ENCODE measurements at places on chromosomes 2 and 18.

- no peak for DNase-seq
Measured at GRCh38 chr2:20668871-20669475, 2.0 kb downstream of the GDF7 start.

DNA sequence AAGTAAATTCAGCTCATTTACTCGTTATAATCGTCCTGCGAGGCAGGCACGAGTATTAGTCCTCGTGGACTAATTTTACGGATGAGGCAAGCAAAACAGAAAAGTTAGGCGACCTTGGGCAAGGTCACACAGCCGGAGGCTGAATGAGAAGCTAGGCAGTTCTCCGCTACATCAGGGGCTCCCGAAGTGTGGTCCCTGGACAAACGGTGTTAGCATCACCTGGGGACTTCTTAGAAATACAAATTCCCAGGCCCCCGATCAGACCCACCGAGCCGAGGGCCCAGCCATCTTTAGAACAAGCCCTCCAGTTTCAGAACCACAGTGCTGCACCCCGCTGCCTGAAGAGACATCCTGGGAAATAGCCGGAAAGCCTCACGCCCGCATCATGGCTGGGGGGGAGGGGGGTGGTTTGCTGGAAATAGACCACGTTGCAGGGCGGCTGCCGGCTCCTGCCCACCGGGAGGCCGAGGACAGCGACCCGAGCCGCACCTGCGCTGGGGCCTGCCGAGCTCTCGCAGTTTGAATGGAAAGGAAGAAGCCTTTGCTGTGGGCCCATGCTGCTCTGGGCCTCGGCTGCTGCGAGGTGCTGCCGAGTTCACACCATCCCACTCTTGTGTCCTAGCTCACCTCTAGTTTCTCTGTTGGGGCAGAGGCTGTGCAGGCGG, 72.2 kb downstream of the TFCP2L1 start:
- DNase-seq = no peak

GRCh38 chr2:169495310-169495928, 14.1 kb upstream of the KLHL41 start:
- no peak for DNase-seq

- DNase-seq = no peak
Measured at GRCh38 chr2:197235711-197236110, 74.9 kb downstream of the ANKRD44 start.

DNA sequence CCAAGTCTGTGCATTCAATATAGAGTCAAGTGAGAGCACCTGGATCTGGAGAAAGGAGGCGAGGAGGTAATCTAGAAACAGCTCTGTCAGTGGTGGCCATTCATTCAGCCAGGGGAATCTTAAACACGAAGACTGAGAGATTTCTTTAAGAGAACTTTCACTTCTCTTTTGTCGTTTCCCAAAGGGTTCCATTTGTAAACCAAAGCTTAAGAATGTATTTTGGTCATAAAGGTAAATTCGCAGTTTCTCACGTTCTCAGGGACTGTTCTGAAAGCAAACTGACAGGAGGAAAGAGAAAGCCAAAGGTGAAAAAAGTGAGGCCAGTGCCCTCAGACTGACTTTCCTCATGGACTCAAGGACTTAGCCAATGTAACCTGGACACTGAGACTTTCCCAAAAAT, 513.5 kb downstream of the CMPK2 start:
- DNase-seq = peak; percentile 56

DNA sequence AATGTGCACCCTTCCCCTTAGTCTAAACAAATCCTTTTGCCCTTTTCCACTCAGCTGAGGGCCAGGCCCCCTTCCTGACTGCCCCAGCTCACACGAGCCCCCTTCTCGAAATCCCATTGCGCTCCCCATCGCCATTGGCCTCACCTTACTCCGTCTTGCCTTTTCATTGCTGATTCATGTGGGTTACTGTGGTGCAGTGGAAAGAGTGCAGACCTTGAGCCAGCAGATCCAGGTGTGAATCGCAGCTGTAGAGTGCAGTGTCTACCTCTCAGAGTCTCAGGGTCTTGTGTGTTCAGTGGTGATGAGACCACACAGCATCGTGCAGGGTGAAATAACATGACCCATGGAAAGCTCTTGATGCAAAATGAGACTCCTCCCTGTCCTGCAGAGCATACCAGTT, 132.4 kb upstream of the APCDD1 start:
- peak; percentile 36 for DNase-seq

Measured in MM.1S (cell line).